ENCODE measurements at places on chromosomes 3 and 15.

GRCh38 chr3:57683286-57683685, 9.6 kb downstream of the DENND6A start:
- no peak for DNase-seq

DNA sequence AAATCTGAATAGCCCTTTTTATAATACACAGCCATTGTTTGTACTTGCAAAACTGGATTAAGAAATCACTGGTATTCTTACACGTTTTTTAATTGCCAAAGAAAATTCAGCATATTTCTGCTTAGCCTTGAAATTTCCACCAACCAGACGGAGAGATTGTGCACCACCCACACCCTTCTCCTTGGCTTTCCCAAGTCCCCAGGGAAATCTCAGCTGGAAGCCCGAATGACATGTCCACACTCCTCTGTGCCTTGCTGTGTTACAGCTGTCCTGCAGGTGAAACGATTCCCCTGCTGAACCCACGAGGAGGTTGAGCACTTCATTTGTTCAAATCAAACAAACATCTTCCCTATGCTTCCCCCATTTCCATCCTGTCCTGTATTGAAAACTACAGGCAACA, 49.6 kb upstream of the PPARG start:
- no peak for DNase-seq

GRCh38 chr3:131349454-131349853, 32.1 kb upstream of the NUDT16 start:
- no peak for DNase-seq

- no peak for DNase-seq
Measured at GRCh38 chr3:32794487-32795308, 23.1 kb upstream of the TRIM71 start.

- no peak for DNase-seq
Measured at GRCh38 chr3:181886676-181887075, 175.0 kb downstream of the SOX2 start.

DNA sequence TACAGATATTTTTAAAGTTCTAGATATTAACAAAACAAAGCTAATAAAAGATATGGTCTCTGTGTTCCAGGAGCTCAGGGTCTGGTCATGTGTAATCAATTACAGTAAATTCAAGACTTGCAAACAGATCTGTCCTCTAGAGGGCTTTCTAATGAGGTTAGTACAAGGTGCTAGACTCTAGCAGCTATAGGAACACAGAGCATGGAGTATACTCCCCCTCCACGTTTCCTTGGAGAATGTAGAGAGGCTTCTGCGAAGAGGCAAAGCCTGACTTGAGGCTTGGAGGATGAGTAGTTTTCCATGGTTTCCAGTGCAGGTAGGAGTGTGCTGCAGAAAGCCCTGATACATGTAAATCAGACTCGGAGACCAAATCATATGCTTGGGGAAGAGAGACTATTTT, 32.7 kb upstream of the DLG1 start:
- DNase-seq: no peak

DNA sequence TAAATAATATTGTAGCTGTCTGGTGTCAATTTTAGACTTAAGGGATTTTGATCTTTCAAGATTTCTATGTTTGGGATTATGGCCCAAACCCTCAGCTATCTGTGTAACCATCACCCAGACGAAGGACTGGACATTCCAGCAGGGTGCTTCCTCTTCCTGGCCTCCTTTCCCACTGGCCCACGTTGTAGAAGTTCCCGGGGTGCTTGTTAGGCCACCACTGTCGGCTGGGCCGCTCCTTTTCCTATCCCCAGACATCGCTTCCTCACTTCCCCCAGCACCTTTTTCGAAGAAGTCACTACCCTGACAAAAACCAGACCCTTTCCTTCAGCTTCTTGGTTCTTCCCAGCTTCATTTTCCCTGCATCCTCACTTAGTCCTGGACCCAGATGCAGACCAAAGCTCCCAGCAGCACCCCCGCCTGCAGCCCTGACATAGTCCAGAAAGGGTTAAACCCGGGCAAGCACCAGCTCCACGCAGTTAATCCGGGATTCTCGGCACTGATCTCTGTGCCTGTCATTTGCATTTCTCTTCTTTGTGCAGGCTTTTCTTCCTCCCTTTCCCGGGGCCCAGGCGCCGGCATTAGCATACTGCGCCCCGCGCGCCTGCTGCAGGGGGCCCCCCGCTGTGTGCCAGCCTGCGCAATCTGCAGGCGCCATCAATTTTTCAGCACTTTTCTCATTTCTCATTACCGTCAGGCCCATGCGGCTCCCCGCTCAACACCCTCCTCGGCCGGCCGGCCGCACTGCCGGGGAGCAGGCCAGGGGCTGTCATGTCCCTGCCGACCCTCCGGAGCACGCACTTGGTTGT, 90.6 kb downstream of the ZNF621 start:
- DNase-seq: no peak

DNA sequence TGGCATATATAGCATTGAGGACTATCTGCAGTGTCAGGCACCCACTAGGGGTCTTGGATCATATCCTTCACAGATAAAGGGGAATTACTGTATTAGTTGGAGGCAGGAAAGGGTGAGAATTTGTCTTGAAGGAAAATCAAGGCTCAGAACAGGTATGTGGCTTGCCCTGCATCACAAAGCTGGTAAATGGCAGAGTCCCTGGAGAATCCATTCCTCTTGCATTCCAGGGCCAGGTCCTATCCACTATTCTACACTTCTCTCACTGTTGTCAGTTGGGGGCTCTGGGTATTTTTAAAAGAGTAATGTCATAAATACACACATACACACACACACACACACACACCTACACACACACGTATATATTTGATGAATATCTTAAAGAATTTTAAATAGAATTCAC, 19.8 kb upstream of the FGF12 start:
- no peak for DNase-seq

GRCh38 chr3:42988566-42988965, 9.5 kb downstream of the GASK1A start:
- no peak for DNase-seq

DNA sequence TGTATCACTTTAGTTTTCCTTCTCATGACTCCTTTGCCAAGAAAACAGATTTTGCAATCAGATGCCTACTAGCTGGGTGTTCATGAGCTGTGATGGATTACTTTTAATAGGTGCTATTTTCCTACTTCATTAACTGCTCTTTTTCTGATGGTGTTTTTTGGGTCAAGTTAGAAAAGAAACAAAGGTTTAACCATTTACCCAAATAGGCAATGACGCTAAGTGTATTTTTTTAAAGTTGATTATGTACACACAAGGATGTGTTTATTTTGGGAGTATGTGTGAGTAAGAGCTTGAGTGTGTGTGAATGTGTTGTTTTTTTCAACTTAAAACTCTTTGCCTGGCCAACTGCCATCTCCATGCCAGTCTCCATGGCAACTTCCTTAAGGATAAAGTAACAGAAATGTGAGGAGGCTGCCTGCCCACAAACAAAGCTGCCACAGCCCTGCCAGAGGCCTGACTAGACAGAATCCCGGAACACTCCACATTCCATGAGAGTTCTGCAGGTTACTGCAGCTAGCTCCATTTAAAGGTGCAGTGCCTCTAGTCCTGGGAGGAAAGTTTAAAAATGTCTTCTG, 215.6 kb upstream of the RBMS3 start:
- DNase-seq: no peak

DNA sequence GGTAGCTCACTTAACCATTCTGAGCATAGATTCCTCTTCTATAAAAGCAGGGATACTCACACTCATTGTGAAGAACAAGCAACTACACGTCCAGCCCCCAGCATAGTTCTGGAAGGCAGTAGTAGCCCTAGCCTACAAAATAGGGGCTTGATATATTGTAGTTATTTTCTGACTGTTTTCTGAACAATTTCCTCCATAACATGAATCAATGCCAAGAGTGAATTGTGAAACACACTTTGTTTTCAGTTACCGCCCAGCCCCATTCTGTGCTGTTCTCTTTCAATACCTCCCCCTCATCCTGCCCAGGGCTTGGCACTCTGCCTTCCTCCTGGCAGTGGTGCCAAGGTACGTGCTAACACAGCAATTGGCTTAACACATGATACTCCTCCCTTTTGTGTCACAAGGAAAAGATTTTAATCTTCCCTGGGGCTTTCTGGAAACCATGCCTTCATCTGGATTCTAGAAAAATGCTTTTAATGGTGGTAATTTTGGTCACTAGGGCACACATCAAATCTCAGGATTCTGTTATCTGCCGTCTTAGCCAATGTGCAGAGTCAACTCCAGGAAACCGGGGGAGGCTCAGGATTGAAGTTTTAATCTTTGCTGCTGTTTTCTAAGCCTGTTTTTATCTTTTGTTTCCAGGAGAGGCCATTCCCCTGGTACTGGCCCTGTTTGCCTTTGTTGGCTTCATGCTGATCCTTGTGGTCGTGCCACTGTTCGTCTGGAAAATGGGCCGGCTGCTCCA, 37.2 kb downstream of the IL20RB start:
- DNase-seq: no peak

GRCh38 chr15:63291507-63291906, 14.1 kb downstream of the APH1B start:
- DNase-seq: no peak

GRCh38 chr3:49701388-49702077, 12.2 kb downstream of the RNF123 start:
- no peak for DNase-seq

DNA sequence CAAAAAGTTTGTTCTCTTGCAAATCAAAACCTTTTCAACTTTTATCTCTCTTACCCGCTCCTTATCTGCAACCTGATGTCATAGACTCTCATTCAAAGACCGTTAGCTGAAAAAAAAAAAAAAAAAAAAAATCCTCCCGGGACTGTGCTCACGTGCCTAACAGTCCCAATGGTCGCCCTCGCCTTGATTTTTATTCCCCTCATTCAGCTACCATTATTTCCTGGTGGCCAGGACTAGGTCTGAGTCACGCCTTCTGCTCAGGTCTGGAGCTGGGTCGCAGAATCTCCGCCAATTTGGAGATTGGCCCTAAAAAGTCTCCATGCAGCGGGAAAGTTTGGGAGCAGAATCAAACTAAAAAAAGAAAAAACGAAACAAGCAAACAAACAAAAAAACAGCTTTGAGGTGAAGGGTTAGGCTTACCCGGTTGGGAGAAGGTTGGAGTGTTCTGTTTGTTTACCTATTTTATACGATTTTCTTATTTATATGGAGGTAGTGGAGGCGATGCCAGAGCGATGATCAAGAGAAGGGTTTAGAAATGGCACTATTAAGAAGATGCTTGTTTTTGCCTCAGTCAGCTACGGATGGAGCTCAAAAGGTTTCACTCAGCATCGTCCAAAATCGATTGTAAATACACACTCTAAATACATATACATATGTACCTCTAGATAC, 51.1 kb downstream of the ZIC4 start:
- DNase-seq: no peak

DNA sequence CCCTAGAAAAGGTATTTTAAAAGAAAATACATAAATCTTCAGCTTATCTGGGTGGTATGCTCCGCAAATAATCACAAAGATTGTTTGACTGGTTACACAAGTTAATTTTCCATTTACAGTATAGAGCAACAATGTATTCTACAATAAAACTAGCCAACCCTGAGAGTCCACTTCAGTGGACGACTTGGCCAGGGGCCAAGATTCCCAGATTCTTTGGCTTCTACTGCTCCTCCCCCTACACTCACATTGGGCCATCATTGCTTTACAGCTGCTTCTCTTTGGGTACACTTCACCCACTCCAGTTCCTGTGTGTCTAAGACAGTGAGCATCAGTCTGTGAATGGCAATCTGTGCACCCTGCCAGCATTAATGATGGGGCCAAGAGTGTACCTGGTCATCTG, 17.2 kb upstream of the PRICKLE2 start:
- no peak for DNase-seq

- DNase-seq: no peak
Measured at GRCh38 chr3:63492464-63492863, 160.0 kb upstream of the SNTN start.

GRCh38 chr3:136731274-136731884, 20.8 kb downstream of the STAG1 start:
- no peak for DNase-seq

DNA sequence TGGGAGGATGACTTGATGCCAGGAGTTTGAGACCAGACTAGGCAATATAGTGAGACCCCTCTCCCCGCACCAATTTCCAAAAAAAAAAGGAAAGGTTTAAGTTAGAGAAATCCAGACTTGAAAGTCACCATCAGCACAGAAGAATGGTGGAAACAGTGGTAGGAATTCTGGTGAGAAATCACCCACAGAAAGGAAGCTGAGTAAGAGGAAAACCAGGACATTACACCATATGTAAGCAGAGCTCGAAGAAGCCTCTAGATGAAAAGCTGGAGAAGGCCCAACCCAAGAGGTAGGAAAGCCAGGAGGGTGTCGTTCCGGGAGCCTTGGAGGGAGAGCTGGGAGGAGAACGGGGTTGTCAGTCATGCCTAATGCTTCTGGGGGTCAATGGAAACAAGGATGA, 40.5 kb downstream of the RASGRP1 start:
- no peak for DNase-seq

GRCh38 chr3:99418209-99418635, 220.2 kb upstream of the COL8A1 start:
- no peak for DNase-seq

DNA sequence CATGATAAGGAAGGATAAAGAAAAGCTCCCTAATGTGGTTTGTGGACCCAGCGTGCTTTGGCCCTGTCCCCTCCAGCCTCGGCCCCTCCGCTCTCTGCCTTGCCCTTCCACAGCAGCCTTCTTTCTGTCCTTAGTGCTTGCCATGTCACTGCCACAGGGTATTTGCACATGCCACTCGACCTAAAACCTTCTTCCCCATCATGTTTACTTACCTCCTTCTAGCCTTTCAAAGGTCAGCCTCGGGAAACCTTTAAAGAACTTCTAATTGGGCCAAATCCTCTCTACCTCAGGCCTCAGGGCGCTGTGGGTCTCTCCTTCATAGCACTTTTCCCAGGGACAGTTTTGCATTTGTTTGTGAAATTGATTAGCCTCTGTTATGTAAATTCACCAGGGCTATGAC, 73.0 kb downstream of the SCN11A start:
- DNase-seq: no peak

DNA sequence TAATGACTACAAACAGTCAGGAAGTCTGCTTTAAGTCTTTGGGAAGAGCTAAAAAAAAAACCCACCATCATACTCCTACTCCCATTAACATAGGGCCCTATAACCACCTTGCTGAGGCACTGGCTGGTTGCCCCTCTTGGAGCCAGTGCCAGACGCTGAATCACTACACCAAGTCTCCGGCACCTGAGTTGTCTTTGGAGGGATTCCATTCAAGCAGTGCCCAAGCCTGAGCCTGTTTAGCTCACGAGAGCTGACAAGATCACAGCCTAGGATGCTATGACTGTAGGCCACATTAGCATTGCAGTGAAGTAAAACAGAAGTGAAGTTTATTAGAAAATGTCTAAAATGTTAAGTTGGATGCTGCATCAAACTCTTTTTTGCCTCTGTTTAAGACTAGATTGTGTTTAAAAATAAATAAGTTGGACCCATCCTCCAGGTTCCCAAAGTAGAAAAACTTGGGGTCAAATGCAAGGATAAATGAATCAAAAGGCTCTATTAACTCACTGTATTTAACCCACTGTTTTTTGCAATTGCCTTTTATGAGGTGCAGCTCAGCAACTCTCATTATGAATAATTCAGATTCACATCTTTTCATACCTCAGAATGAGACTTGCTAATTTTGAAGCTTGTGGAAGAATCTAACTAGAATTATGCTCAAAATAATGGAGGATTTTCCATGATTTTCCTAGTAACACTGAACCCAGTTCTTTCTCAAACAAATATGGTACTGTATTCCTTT, 461.9 kb downstream of the FOXP1 start:
- DNase-seq: no peak

GRCh38 chr15:56608140-56608778, 125.0 kb downstream of the ZNF280D start:
- DNase-seq: no peak

All from activated naive CD8-positive, alpha-beta T cell treated with anti-CD3 and anti-CD28 coated beads for 36 hours (primary cell).